ENCODE measurements at places on chromosomes 7 and 10.

DNA sequence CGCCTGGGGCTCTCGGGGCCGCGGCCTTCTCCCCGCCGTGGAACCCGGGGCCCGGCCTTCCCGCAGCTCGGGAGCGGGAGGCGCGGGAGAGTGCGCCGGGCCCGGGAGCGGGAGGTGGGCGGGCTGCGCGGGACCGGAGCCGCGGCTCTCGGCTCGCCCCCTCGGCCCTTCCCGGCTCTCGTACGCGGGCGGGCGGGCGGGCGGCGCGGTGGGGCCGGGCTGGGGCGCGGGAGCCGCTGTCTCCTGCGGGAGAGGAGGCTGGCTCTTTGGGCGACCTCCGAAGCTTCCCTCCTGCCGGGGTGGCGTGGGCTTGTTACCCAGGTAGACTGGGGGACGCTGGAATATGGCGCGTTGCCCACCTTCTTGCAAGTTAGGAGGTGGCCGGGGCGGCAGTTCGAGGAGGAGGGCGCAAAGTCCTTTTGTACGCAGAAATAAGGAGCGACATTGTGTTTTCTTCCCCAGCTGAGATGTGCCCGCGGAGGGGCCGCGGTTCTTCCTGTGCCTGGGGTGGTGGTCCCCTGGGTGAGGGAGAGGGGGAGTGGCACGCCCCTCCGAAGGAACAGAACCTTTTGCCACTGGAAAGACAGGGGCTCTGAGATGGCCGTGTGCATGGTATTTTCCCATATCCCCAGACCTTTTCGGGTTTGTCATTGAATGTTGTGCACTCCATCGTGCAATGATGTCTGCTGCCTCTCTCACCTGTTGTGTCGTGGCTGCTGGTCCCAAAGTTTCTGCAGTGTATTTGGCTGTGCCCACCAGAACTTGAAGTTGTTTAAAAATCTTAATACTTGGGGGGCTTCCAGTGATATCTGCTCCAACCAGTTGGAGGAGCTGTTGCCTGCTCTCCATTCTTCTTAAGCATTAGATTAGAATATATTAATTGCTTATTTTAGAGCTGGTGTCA is 844 bp downstream of the NRF1 start:
- peak; percentile 61 for DNase-seq

DNA sequence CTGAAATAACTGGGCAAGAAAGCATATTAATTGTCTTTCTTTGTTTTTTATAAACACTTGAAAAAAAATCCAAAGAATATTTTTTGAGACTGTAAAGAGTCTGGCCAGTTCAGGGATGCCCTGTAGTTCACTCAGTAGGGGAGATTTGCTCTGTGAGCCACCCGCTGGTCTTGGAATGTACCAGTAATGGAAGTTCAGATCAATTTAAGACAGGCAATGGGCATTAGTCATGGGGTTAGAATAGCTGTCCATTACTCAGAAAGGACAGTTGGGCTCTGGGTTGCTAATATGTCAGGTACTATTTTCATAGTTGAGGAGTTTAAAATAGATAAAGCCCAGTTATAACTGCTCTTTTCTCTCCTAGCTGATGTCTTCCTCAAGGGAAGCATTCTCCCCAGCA is 38.7 kb downstream of the A1CF start:
- DNase-seq = no peak

DNA sequence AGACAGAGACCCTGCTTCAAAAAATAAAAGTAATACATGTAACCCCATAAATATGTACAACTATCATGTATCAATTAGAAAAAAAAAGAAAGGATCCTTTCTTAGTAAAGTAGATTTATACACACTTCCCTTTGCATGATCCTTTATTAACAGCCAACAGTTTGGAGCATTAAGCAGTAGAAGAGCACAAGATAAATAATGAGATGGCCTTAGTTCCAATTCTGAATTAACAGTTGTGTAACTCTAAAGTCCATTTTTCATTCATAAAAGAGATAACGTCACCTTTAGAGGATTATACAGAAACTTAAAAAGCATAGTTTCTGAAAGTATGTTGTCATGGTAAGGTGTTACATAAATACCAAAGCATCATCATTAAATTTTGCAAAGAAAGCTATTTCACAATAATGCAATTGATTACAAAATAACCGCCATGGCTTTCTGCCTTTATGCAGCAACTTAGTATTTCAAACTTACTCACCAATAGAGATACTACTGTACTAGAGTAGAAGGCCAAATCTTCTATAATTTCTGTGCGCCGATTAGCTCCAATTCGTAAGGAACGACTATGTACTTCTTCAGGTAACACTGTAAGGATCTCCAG is 40.3 kb downstream of the TNPO3 start:
- no peak for DNase-seq

- no peak for DNase-seq
These were observed 11.4 kb downstream of the STK31 start for GRCh38 chr7:23721456-23721855.

DNA sequence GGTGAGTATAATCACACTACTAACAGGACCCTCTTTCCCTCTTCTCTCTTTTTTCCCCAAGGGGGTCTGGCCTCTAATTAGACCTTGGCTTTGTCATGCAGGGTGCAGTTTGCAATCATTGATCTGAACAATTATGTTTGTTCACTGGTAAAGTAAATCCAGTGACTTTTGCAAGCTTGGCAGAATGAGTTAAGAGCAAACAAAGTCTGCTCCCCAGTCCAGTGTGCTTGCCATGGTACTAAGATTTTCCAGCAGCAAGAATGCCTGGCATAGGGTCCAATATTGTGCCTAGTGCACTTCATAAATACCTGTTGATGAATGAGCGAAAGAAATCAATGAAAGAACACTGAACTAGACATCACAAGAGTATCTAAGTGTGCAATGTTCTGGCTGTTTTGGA is 43.9 kb downstream of the PLXDC2 start:
- no peak for DNase-seq

- no peak for DNase-seq
These were observed 649.4 kb upstream of the MGMT start for GRCh38 chr10:128817636-128818035.

All from heart left ventricle (tissue), 16 donors.